Putamen (tissue), 1 donor: ENCODE measurements at places on chromosomes 3 and 15.

GRCh38 chr3:96347289-96347688 lies 467.1 kb upstream of the EPHA6 start:
- DNase-seq, result no peak

DNA sequence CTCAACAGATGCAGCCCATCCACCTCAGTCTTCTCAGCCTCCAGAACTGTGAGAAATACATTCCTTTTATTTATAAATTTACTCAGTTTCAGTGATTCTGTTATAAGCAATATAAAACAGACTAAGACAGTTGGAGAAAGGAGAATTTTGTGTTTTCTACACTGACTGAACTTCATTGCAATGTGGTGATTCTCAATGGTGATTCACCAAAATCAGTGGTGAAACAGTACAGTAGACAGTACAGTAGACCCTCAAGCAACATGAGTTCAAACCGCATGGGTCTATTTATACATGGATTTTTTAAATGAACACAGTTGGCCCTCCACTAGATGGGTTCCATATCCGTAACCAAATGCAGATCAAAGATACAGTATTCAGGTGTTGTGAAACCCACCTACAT lies 403.1 kb upstream of the TGFBR2 start:
- no peak for DNase-seq

GRCh38 chr15:31268108-31268501 lies 58.5 kb upstream of the KLF13 start:
- DNase-seq, result no peak

DNA sequence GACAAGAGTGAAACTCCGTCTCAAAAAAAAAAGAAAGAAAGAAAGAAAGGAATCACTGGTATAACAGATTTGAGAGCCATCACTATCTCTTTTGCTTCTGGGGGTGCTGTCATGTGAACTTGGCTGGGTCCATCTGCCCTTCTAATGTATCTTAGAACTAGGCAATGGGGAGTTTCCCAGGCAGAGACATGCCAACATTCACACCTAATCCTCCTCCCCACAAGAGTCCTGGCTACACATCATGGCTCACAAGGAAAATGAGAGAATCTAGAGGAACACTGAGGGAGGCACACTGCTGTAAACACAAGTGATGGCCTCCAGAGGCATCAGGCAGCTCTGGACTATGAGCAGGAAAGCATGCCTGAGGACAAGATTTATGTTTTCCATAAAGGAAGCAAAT lies 67.8 kb upstream of the PPP2R3A start:
- DNase-seq, result no peak

GRCh38 chr3:134029256-134029733 lies 430 bp downstream of the SLCO2A1 start:
- DNase-seq, result no peak

DNA sequence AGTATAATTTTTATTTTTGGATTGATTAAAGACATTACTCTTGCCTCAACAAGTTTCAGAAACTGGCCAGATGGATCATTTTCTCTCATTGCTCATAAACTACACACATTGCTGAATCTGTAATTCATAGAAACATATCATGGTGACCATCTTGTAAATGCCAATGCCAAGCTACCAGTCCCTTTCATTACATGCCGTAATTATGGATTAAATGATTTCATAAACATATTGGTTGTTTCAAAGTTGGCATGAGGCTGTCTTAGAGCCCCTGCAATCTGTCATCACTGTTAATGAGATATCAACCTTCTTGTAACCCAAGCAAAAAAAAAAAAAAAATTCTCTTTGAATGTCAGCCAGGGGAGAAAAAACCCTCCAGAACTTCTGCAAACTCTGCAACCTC lies 112.2 kb downstream of the DCLK3 start:
- DNase-seq, result no peak

- no peak for DNase-seq
Measured at GRCh38 chr3:2950159-2950558, 160.0 kb downstream of the IL5RA start.

GRCh38 chr3:139664958-139665357 lies 12.8 kb downstream of the NMNAT3 start:
- no peak for DNase-seq

DNA sequence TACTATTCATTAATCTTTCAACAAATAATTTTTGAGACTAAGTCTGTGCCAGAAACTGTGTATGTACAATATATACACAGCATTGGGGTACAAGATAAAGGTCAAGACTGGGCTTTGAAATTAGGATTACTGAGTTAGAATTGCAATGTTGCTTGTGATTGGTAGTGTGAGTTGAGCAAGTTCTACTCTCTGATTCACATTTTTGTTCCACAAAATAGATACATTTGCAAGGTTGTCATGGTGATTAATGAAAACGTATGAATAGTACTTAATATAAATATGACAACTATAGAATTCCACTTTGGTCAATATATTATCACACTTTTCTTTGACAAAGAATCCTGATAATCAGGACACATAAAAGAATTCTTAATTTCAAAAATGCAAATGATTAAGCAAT lies 314.6 kb downstream of the GBE1 start:
- no peak for DNase-seq

DNA sequence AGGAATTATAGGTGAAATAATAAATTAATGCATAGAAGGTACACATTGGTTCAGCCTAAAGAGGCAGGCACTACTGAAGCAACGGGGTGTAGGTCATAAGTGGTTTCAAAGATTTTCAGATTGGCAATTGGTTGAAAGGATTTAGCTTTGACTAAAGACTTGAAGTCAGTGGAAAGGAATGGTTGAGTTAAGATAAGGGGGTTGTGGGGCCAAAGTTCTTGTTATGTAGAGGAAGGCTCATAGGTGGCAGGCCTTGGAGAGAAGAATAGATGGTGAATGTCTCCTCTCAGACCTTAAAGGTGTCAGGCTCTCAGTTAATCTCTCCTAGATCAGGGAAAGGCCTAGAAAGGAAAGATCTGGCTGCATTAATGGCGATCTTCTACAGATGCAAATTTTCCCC lies 209.8 kb downstream of the ATP10A start:
- no peak for DNase-seq

DNA sequence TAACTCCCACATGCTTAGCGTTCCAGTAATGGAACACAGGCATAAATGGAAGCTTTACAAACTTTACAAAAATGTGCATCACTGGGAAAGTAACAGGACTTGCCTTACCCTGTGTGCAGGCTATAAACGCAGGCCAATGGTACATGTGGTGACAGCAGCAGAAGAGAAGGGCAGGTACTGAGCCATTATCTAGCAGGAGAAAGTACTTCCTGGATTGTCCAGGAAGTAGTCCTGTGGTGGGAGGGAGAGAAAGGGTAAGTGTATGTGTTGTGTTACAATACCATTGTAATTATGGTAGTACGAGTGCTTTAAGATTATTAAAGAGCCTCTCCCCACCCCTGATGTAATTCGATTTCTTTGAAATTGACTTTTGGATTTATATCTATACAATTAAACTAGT lies 5.3 kb downstream of the ATP1B3 start:
- no peak for DNase-seq

GRCh38 chr3:15086263-15086662 lies 12.7 kb downstream of the RBSN start:
- no peak for DNase-seq

GRCh38 chr15:88258093-88258641 lies 1.6 kb upstream of the NTRK3 start:
- peak; percentile 66 for DNase-seq

GRCh38 chr3:126542340-126543241 lies 16.1 kb downstream of the C3orf22 start:
- no peak for DNase-seq

DNA sequence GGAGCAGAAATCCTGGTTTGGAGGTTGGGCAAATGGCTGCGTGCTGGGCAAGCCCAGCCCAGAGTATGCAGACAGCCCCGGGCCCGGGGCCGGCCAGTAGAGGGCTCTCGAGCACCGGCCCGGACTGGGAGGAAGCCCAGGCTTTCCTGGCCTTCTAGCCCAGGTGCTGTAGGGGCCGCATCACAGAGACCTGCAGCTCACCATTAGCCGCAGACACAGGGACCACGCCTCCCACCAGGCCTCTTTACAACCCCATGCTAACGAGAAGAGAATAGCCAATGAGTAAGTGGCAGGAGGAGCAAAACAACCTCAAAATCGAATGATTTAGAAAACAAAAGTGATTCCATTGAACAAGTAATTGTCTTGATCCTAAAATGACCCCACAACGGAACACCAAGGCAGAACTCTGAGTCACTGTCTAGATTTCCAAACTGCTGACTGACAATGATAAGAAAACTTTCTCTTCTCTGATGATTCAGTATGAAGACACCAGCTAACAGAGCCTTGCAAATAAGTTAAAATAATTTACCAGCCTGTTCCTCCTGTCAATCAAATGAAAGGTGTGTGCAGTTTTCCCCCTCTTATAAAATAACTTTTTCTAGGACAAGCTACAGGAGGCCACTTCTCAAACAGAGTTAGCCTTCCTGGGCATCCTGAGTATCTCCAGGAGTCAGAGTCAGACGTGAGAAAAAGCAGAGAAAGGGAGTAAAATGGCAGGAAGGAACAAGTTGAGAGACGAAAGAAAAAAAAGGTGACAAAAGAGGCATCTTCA lies 102.2 kb downstream of the DGKG start:
- peak; percentile 17 for DNase-seq

GRCh38 chr3:100149713-100150415 lies 35.6 kb upstream of the FILIP1L start:
- DNase-seq, result no peak

- no peak for DNase-seq
Measured at GRCh38 chr3:182632077-182632393, 161.3 kb upstream of the ATP11B start.

DNA sequence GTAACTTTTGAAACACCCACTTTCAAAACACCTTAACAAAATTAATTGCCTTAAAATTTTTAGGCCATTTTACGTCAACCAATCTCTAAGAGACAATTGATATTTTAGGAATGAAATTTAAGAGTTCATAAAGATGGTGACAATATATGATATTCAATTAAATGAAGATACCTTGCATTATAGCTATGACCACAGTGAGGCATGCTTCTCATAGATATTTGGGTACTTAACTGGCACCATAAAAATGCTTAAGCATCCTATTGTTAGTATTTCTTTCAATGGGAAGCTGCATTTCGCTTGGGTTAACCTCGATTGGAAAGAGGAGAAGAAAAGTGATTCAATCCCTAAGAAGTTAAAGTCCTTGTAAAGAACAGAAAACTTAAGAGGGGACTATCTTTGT lies 209.0 kb downstream of the GAP43 start:
- DNase-seq, result no peak

- DNase-seq, result no peak
Measured at GRCh38 chr15:88950600-88951160, 37.5 kb upstream of the MFGE8 start.

- DNase-seq, result no peak
Measured at GRCh38 chr3:49456466-49456865, 13.6 kb upstream of the DAG1 start.

- DNase-seq, result no peak
Measured at GRCh38 chr15:29050870-29051269, 165.1 kb downstream of the APBA2 start.

- no peak for DNase-seq
Measured at GRCh38 chr3:127158614-127159229, 34.2 kb upstream of the PRR23E start.

DNA sequence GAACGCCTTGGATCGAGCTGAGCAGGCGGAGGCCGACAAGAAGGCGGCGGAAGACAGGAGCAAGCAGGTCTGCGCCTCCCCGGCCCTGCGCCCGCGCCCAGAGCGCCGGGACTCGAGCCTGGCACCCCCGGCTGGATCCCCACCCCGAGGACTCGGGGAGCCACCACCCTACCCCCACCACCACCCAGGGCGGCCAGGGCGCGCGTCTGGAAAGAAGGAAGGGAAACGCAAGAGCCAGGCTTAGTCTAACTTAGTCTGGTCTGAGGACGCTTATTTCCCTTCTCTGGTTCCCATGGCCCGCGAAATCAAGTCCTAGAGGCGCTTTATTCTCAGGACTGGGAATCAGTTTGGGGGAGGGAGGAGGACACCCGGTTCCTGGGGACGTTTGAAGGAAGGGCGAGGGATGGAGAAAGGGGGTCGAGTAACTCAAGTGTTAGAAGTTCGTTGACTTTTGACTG lies 359 bp downstream of the TPM1 start:
- DNase-seq, result no peak

DNA sequence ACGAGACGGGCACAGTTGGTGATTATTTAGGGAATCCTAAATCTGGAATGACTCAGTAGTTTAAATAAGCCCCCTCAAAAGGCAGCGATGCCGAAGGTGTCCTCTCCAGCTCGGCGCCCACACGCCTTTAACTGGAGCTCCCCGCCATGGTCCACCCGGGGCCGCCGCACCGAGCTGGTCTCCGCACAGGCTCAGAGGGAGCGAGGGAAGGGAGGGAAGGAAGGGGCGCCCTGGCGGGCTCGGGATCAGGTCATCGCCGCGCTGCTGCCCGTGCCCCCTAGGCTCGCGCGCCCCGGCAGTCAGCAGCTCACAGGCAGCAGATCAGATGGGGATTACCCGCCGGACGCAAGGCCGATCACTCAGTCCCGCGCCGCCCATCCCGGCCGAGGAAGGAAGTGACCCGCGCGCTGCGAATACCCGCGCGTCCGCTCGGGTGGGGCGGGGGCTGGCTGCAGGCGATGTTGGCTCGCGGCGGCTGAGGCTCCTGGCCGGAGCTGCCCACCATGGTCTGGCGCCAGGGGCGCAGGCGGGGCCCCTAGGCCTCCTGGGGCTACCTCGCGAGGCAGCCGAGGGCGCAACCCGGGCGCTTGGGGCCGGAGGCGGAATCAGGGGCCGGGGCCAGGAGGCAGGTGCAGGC lies 318.0 kb downstream of the FGF12 start:
- DNase-seq, result no peak

DNA sequence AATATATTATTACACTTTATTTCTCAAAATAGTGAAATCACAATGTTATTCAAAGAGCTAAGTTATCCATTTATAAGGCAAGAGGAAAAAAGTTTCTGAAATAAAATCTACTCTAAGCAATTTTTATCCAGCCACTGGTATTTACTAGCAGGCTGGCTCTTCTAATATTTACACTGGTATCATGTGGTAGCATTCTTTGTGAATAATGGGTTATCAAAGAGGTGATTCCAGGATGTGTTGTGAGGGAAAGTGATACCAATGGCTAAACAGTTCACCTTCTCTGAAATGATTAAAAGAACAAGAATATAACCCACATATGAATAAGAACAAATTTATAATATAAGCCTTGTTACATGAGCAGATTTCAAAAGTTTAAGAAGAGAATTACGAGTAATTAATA lies 44.1 kb downstream of the DHX36 start:
- no peak for DNase-seq

DNA sequence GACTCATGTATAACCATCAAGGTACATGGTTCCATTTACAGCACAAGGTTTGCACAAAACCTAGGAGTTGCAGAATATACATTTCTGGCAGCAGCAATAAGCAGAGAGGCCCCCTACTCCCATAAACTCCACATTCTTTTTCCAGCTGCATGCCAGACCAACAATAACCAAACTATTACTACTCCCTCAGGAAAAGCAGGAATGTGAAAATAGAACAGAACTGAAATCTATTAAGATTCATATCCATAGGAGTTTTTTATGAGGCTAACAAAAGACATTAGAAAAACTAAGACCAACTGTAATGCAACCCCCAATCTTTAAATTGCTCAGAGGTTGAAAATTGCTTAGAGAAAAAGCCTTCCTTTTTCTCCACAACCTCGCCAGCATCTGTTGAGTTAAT lies 27.6 kb upstream of the TOP2B start:
- DNase-seq, result no peak
